NCI-H510A (cell line): ENCODE measurements at places on chromosomes 5 and 9.

DNA sequence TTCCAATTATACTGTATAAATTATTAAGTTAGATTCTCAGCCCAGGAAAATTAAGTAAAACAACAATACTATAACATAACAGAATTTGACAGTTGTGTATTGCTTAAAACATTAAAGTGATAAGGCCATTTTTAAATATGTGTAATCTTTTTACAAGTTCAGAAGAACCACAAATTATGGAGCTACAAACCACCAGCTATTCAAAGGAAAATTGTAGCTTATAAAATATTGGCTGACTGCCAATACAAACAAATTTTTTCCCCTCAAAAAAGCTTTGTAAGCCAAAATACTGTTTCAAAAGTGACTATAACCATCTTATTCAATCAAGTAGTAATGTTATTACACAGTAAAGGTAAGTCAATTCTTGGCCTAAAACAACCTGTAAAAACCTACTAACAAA is 21.9 kb downstream of the STRBP start:
- no peak for DNase-seq

DNA sequence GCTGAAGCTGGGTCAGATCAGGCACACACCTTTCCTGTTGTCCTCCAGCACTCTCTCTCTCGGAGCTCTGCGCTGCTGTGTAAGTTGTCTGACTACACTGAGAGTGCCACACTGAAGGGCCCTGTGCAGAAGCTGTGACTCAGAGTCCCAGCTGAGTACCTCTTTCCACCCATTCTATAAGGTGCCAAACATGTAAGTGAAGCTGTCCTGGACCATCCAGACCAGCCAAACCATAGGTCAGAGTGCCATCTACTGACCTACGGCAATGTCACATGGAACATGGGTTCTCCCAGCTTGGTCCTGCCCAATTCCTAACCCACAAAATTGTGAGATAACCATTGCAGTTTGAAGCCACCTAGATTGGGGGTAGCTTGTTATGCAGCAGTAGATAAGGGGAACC is 68.2 kb downstream of the ADCY2 start:
- DNase-seq, result no peak

- no peak for DNase-seq
Measured at GRCh38 chr5:154708207-154708606, 47.0 kb upstream of the LARP1 start.

GRCh38 chr5:169550227-169550626 is 33.3 kb upstream of the SPDL1 start:
- no peak for DNase-seq

DNA sequence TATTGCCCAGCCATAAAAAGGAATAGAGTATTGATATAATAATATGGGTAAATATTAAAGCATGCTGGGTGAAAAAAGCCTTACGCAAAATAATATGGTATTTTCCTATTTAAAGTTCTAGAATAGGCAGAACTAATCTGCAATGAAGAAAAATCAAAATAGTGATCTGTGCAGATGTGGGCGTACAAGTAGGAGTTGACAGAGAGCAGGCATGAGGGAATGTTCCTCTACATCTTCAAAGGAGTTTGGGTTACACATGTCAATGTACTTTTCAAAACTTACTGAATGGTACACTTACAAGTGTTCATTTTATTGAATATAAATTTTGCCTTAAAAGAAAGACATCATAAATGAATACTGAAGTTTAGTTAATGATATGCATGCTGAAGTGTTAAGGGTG is 33.0 kb upstream of the ZBED3 start:
- DNase-seq, result no peak

DNA sequence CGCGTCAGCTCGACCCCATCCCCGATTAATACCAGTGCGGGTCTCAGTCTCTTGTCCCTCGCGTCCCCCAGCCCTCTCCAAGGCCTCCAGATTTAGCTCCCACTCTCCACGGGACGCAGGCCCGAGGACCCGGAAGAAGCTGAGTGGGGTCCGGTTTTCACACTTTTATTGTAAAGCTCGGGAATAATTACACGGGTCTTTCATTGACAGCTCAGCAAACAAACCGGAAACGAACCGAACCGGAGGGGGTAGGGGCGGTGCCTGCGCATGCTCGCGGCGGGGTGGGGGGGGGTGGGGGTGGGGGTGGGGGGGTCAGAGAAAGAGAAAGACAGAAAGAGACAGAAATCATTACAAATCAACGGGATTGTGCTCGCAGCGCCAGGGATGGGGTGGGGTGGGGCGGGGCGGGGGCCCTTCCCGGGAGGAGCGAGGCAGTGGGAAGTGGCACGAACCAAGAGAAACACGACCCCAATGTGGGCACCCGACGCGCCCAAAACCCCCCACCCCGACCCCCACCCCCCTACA is 27.9 kb downstream of the PCDH1 start:
- DNase-seq, result no peak

GRCh38 chr5:135883441-135883840 is 12.2 kb downstream of the IL9 start:
- no peak for DNase-seq

DNA sequence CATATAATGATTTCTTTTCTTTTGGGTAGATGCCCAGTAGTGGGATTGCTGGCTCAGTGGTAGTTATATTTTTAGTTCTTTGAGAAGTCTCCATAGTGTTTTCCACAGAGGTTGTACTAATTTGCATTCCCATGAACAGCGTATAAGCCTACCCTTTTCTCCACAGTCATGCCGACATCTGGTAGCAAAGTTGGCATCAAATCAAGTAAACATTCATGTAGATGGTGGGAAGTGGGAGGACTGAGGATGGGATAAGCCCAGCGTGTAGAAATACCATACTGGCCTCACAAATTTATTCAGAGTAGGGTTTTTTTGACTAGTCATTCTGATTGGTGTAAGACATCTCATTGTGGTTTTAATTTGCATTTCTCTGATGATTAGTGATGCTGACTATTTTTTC is 115.4 kb downstream of the EGFLAM start:
- DNase-seq, result no peak

- peak; percentile 31 for DNase-seq
Measured at GRCh38 chr9:107172160-107172978, 110.7 kb upstream of the RAD23B start.

GRCh38 chr9:122122468-122122867 is 29.4 kb upstream of the TTLL11 start:
- no peak for DNase-seq

DNA sequence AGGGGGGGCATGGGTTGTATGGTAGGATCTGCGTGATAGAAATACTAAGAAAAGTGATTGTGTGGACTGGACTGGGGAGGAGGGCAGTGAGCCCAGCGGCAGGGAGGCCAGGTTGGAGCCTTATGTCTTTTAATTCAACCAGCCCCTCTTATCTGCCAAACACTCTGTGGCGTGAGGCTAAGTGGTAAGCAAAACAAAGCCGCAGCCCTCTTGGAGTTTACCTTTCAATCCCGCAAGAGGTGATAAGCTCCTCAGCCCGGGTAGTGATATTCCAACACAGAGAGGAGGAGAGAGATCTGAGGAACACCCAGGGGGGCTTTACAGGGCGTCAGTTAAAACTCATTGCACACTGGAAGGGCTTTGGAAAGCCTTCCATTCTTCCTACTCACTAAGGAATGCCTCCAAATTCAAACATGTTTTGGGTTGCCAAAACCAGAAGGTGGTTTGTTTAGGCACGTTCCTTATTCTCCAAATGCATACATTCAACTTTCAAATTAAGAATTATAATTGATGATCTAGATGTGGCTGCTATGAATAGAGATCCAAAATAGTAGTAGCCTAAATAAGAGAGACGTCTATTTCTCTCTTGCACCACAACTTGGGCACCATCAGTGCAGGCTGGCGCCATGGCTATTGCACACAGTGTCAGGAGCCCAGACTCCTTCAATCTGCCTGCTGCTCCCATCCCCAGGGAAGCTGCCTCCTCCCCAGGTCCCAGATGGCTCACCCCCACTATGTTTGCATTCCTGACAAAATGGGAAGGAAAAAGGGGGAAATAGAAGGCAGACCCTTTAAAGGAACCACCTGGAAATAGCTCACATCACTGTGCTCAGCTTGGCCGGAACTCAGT is 75.1 kb upstream of the FSTL4 start:
- no peak for DNase-seq

GRCh38 chr9:126472948-126473298 is 140.8 kb upstream of the LMX1B start:
- DNase-seq, result no peak

- no peak for DNase-seq
Measured at GRCh38 chr5:179266291-179267070, 78.8 kb downstream of the ADAMTS2 start.

DNA sequence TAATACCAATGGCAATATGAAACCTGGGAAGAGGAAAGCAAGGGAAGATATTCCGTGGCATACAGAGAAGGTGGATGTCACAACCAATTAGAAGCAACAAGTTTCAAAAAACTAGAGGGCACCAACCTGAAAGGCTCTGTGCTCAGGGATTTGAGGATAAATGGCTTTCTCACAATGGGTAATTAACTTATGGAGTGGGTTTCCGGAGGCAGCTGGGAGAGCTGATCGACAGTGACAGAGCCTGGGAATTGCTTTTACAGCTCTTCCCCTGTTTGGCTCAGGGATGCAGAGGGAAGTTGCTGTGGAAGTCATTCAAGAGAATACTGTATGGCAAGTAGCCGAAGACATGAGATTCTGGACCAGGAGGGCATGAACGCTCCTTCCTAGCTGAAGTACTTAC is 237.0 kb downstream of the KIF4B start:
- no peak for DNase-seq

DNA sequence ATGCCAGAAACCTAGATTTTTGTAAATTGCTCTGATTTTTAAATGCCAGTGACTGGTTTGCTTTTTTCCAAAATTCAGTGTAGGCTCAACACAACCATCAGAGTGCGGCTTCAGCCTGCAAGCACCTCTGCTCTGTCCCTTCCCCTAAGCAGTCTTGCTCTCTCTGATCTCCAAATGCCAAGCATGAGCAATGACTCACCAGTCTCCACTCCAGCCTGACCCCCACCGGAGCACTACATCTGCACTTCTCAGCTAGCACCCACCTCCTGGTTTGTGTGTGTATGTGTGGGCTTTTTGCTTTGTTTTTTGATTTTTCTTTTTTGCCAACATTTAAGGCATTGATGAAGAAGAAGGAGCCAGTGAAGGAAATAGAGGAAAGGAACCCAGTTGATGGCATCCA is 61.4 kb upstream of the ADRA1B start:
- DNase-seq, result no peak

DNA sequence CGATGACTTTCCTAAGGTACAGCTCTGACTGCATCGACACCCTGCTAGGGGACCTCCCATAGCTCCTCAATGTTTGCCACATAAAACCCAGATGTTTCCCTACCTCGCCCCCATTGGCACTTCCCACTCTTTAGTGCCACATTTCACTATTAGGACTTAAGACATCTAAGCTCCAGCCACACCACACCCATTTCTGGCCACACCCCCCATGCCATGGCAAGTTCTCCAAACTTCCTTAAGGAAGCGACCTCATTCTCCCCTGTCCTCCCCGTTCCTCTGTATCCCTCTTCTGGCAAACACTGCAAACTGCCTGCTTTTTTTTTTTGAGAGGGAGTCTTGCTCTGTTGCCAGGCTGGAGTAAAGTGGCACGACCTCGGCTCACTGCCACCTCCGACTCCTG is 62.9 kb downstream of the USP20 start:
- no peak for DNase-seq

DNA sequence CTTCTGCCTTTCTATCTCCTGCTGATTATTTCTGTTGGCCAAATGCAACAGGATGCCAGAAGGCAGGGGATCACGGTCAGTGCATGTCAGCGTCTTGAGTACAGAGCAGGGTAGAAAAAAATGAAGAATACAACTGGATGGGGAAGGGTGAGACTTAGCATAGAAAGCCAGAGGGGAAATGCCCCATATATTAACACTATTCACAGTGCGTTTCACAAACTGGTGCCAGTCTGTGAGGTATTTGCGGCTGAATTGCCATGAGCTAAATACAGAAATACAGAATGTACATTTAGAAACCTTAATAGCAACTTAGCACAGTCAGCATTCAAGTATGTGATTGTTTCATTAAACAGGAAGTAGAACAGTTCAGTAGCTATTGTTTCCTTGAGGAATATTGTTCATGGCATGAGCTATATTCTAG is 31.0 kb upstream of the SLC1A3 start:
- no peak for DNase-seq

DNA sequence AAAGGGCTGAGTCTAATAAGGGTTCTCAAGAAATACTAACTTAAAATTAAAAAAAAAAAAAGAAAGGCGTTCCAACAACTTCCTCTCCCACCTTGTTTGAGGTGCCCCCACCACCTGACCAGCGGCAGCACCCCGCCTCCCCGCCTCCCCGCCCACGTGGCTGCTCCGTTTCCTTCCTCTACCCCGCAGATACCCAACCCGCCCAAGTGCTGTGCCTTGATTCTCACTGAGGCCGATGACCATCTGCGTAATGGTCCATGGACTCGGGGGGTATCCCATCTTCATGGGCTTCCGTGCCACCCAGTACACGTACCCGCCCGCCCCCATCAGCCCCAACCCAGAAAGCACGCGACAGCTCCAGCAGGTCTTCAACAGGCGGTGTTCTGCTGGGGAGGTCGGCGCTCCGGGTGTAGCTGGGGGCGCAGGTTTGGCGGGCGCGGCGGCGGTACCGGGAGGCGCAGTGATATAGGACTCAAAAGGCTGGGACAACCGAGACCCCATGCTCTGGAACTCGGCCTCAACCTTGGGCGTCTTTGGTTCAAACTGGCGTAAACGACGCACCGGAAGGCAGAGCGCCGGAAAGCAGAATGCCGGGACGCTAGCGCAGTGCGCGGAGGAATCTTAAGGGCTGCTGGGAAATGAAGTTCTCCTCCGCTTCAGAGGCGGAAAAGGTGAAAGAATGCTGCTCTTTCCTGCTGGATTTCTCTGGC is at the start of gene DMAC1:
DMAC1 (minus strand) TSS at position 545 of the 710 bp plus-strand sequence; CDS start at position 501, 44 bp downstream.
- DNase-seq, result peak; percentile 44

DNA sequence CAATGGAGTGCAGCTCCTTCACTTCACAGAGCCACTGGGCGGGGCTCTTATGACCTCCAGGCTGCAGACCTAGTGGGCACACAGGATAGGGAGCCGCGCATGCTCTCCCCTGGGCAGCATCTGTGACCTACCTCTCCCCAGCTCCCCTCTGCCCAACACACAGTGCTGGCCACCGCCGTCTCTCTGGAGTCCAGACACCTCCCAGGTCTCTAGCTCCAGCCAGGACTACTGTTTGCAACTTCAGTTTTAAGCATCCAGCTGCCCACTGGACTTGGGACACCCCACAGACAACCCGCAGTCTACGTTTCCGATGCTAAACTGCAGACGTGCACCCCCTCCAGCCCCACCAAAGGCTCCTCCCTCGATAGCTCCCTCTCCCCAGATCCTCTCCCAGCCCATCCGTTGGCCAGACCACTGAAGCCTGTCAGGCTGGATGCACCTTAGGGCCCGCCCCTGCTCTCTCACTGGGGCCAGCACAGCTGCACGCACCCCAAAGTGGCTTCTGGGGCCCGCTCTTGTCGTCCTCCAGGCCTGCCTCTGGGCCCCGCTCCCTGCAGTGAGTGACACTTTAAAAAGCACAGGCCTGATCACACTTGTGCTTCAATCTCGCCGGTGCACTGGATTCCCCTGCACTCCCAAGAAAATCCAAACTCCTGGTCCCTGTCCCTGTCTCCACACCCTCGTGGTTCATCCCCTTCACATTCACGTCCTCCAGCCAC is 11.3 kb downstream of the FLT4 start:
- no peak for DNase-seq

GRCh38 chr9:10026443-10026984 is 586.3 kb downstream of the PTPRD start:
- no peak for DNase-seq
